Activated naive CD4-positive, alpha-beta T cell treated with Interleukin-2 at 50 U/mL for 16 hours (primary cell): ENCODE measurements at places on chromosomes 3 and 15.

DNA sequence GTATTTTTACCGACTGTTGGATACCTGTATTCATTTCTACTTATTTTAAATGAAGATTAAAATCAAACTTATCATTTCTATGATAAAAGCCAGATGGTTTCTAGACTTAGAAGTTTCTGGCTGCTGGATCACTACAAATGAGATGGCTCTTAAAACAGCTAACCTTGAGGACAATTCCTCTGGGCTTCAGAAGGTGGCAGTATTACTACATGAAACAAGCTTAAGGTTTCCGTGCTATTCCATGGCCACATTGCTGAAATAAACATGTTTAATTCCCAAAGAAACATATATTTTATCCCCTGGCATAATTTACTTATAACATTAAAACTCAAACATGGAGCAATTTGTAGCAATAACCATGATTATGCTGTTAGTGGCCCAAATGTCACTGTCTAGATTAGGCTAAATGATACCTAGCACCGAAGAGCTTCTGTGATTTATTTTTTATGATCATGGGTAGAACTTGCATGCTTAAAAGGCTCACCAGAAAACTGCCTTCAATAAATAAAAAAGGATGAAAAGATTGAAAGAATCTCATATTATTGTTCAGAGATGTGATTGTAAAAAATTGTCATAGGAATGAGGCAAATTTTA is 204.0 kb upstream of the NANOGP8 start:
- no peak for DNase-seq

GRCh38 chr15:92667287-92667904 is 11.8 kb upstream of the FAM174B start:
- no peak for DNase-seq

- DNase-seq, result no peak
These were observed 186.4 kb downstream of the ADAMTS9 start for GRCh38 chr3:64501298-64501906.

DNA sequence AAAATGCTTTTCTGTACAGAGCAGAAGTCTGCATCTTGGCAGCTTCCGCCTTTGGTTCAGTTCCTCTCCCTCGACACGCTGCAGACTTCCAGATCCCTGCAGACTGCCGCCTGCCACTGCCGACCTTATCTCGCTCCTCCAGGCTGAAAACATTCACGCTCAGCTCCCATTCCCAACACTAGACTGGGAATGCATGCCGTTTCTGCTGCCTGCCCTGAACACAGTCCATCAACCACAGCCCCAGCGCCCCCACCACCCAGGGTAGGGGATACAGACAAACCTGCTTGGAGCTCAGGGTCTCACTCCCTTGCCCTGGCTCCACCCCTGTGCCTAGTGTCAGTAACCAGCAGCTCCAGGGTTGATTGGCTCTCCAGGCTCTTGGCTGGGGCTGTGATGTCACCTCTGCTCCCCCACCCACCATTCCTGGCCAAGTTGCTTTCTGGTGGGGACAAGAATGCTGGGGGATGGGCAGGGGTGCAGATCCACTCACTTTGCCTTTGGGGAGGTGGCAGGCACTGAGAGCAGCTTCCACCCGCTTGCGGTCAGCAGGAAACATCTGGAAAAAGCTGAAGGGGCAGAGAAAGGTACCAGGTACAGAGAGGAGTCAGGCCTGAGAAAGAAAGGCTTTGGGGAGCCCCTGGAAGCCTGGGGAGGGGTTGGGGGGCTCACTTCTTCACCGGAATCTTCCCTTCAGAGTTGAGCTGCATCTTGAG is 6.1 kb downstream of the PLCB2 start:
- no peak for DNase-seq

GRCh38 chr3:182969277-182969676 is 11.1 kb downstream of the DCUN1D1 start:
- DNase-seq, result no peak

DNA sequence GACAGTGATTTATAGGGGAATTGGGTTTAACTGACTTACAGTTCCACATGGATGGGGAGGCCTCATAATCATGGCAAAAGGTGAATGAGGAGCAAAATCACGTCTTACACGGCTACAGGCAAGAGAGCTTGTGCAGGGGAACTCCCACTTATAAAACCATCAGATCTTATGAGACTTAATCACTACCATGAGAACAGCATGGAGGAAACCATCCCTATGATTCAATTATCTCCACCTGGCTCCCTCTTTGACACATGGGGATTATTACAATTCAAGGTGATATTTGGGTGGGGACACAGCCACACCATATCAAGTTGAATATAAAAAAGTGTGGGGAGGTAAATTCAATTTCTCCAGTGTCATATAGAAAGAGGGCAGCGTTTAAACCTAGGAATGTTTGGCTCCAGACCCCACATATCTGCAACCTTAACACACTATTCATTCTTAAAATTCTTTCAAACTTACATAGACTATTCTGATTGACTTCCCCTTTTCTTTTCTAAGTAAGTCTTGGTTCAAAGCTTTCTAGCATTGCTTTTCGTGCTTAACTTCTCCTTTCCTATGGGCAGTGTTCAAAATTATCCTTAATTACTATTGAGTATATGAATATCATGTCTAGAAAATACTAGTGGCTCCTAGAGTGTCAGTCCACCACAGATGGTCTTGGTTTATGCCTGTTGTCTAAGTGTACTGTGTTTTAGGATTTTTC is 446.7 kb upstream of the GBE1 start:
- DNase-seq, result no peak

DNA sequence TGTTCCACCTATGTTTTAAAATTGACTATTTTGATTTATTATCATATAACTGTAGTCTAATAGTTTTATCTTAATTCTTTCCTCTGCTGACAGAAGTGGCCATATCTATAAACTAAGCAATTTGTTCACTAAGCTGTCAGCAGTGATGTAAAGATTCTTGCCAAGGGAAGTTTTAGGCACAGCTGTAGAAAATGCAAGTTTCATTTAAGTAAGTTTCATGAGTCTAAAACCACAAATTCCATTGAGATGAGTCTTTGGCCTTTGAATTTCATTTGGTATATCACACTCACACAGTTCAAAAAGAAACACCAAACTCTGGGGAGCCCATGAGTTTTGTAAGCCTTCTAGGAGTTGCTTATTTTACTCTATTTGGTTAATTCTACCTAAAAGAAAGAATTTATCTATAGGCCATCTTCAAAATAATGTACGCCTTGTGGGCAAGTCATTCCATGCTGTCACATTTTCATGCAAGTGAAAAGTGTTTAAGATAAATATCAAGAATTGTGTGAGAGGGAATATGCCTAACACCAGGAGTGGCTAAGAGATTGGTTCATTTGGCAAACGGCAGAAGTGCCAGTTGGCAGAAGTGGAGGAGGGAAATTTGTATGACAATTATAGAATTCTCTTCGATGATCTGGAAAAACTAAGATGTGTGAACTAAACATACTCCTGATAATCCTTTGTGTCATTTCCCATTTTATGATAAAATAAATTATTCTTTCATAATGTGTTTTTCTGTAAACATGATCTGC is 292.9 kb downstream of the ZIC4 start:
- DNase-seq, result no peak

DNA sequence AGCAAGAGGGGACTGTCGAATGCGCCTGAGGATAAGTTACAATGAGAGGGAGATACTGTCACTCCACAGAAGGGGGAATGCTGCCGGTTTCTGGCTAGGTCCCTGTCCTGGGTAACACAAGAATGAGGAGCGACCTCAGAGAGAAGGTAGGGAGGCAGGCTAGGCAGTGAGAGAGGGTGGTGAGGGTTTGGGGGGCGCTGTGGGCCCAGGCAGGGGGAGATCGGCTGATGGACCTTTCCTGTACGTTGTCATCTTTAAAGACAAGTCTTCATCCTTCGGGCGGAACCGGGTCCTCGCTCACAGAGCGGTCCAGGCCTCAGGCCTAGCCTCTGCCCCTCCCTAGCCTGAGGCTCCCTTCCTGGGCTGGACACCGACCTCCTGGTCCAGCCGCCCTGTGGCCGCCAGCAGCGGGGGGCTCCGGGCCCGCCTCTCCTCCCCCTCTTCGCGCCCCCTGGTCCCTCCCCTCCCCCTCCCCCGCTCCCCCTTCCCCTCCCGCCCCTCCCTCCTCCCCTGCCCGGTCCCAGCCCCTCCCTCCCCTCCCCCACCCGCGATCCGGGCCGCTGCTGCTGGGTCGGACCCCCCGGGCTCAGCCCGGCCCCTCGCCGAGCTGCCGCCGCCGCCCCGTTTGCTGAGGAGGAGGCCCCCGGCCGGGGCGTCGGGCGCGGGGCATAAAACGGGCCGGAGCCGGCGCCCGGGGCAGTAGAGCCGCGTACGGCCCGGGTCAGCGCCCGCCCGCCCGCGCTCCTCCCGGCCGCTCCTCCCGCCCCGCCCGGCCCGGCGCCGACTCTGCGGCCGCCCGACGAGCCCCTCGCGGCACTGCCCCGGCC is at the start of gene CHRD:
TSS of gene CHRD (plus strand) at position 697 of the 827 bp plus-strand sequence. CDS start 265 bp downstream, outside the sequence.
- no peak for DNase-seq

GRCh38 chr3:43072361-43072760 is 33.5 kb downstream of the POMGNT2 start:
- DNase-seq, result no peak

GRCh38 chr3:37162501-37163245 is 11.7 kb downstream of the LRRFIP2 start:
- DNase-seq, result no peak

DNA sequence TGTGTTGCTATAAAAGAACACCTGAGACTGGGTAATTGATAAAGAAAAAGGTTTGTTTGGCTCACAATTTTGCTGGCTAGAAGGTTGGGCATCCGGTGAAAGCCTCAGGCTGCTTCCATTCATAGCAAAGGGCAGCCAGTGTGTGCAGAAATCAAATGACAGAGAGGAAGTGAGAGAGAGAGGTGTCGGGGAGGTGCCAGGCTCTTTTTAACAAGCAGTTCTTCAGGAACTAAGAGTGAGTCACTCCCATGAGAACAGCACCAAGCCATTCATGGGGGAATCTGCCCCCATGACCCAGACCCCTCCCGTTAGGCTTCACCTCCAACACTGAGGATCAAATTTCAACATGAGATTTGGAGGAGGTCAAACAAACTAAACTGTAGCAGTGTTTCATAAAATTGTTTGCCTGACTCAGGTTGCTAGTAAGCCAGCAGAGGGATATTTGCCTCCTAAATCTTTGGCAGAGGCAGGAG is 4.5 kb upstream of the PARP15 start:
- peak; percentile 21 for DNase-seq

DNA sequence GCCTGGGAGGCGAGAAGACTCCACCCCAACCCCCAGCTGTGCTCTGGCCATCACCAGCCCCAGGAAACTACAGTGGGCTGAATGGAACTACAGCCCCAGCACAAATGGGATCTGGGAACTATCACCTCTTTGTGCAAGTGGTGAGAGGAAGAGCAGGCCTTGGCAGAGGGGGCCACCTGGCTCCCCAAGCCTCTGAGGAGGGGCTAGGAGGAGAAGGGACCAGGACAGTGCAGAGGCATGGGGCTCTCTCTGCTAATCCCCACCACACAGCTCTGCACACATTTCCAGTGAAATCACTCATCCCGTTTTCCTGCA is 31.6 kb downstream of the KY start:
- DNase-seq, result no peak

DNA sequence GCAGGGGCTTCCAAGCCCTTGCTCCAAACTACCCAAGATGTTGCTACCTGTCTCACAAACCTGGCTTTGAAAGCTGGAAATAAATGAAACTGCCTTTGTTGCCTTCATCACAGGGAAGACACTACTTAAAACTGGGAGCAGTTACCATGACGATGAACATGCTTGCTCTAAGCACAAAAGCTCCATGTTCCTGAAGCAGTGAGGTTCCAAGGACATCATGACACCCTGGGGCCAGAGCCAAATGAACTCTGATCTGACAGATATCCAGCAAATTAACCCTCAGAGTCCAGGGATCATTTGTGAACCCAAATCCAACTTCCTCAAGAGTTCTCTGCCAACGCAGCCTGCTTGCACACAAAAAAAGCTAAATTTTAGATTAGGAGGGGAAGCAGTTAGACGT is 10.7 kb downstream of the TRAIP start:
- DNase-seq, result no peak

- peak; percentile 28 for DNase-seq
These were observed 7.4 kb upstream of the OCA2 start for GRCh38 chr15:28106294-28107110.

GRCh38 chr3:14519406-14519805 is 20.7 kb downstream of the GRIP2 start:
- DNase-seq, result no peak

DNA sequence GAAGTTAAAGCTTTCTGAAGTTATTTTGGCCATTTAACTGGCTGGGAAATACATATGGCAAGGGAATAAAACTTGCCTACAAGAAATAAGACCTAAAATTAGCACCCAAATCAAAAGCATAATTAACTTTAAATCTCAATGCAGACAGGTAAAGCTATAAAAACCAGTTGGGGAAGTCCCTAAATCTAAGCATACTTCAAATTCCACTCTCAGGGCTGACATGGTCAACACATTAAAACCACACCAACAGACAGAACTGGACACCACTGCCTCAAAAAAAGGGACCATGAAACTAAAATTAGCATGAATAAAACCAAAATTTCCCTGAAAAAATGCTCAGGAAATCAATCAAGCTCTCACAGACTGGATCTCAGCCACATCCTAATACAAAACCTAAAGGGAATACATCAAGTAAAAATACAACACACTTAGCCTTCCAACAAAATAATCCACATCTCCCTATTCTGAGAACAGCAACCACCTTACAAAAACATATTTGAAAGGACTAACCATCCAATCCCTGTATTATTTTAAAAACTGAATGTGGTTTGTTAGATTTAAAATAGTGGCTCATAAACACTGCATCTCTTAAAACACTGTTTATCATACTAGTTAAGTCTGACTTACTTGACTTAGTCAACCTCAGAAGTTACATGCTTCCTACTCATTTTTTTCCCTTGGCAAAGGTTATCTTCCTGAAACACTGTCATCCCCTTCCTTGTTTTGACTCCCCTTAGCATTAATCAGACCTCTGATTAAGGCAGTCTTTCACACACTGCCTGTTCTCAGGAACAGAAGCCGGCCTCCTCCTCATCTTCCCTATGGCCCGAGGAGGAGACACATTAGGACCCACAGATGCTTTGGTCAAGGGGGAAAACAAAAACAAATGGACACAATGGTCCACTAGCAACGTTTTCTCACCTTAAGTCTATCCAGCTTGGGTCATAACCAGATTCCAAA is 8.3 kb downstream of the TRA2B start:
- DNase-seq, result no peak

DNA sequence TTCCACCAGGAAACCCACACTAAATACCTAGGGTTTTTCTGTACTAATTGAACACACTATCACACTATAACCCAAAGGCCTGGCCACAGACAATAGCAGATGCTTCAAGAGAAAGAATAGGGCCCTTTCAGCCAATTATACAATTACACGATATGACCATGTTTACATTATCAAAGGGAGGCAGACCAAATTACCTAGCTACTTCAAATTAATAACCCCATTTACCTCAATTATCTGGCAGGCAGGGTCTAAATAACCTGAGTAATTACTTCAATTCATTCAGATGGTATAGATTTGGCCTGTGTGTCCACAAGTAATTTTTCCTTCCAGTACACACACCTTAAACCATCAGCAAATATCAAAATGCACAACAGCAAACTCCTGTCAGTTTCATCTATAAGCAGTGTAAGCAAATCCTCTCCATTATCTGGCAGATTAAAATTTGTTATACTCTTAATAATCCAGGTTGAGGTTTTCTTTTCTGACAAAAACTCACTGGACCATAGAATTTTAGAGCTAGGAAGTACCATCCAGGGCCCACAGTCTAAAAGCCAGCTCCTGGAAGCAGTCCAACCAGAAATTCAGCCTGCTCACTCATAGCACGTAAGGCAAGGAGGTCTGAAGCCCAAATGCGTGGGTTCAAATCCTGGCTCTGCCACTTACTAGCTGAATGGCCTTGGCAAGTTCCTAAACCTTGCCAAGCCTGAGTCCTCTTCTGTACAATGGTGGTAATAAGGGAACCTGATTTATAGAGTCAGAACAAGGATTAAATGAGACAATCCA is 51.8 kb downstream of the RFTN1 start:
- DNase-seq, result no peak
